Pancreas (tissue), 10 donors: ENCODE measurements at places on chromosomes 13 and 19. TPM values are rescaled to one million over a fixed set of nuclear protein-coding genes. Genes with fewer than 3 reads are reported as not detected.

PVR gene
- polyA plus RNA-seq = 28.8 TPM

- no peak for DNase-seq
Observed at GRCh38 chr13:62932256-62932883, 1516.7 kb upstream of the PCDH20 start.

GRCh38 chr13:39405107-39405506, 197.9 kb downstream of the LHFPL6 start:
- no peak for DNase-seq

OR10H4 gene
- not detected for polyA plus RNA-seq

- DNase-seq = no peak
Observed at GRCh38 chr13:71278512-71278911, 588.5 kb downstream of the DACH1 start.

- no peak for DNase-seq
Observed at GRCh38 chr13:18952225-18953016, 229.2 kb downstream of the TUBA3C start.

DNA sequence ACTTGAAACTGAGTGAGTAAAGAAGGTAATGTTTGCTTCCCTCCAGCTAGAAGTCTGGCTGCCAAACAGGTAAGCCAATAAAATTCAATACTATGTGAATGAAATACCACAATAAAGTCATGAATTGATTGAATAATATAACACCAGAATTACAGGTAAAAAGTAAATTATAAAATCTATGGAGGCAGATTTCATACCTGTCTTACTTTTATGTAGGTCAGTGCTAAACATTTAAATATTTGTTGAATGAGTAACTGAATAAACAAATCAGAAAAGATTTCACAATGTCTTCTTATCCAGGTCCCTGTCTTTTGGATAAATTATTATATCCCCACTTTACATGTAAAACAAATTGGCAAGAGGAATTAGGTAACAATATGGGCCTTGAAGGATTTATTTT, 62.7 kb downstream of the MICU2 start:
- DNase-seq = no peak

DNA sequence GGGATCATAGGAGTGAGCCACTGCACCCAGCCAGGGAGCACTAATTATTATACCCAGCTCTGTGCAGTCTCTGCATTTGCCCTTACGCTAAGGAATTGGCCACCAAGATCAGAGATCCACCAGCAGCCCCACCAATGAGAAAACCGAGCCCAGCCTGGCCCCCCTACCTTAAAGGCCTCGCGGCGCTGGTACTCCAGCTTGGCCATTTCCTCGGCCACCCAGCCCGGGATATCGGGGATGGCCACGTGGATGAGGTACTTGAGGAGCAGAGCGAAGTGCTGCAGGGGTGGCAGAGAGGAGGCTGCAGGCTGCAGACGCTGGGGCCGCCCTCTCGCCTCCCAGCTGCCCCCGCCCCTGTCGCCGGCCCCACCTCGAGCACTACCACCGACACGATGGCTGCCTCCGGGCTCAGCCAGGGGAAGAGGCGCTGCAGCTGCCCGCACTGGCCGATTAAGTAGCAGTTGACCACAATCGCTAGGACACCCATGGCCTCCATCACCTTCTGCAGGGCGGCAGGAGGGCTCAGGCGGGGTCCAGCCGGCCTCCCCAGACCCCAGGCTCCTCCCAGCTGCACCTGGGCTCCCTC, 7.5 kb downstream of the ANO8 start:
- no peak for DNase-seq
